Stimulated activated CD4-positive, alpha-beta T cell treated with anti-CD3 and anti-CD28 coated beads, Interleukin-12 subunit alpha, Interleukin-12 subunit beta, amount 100 ng/mL, for 4 hours (primary cell): ENCODE measurements at places on chromosomes 1 and 21.
A peak's percentile ranks its signal among the peaks of the same experiment; 100 is the strongest.

GRCh38 chr1:7529917-7530316 lies 241.2 kb upstream of the VAMP3 start:
- no peak for DNase-seq

GRCh38 chr1:205514211-205515142 lies 10.0 kb downstream of the CDK18 start:
- no peak for DNase-seq

DNA sequence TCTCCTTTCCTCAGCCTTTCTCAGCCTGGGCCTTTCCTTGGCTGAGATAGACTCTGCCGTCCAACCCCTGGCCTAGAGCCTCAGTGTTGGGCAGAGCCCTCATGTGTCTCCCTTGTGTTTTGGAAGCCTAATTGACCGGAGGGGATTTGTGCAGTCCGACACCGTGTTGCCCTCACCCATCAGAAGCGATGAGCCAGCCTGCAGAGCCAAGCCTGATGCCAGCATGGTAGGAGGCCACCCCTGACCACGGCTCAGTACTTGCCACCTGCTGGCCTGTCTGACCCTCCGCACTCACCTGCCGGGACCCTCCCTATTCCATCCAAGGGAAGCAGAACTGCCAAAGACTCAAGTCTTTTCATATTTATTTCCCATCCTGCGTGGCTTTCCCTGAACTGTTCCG lies 9.3 kb upstream of the SFN start:
- DNase-seq = no peak

GRCh38 chr1:110216844-110217444 lies 6.8 kb downstream of the KCNC4 start:
- DNase-seq = no peak

DNA sequence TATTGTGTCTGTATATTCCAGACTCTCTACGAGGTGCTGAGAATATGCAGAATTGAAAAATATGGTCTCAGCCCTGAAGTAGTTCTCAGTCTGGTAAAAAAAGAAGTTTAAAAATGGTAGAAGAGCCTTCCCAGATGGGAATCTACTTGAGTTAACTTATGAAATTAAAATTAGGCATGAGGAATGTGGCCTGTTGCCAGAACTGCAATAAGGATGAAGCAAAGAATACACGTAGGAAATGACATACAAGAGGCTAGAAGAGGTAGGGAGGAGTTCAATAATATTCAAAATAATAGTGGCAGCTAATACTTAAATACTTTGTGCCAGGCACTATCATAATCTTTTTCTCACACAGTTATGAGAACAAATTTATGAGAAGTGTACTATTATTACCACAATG lies 6.3 kb downstream of the ASPM start:
- DNase-seq = no peak

- no peak for DNase-seq
Measured at GRCh38 chr1:26278303-26278702, 1.6 kb upstream of the SH3BGRL3 start.

- no peak for DNase-seq
Measured at GRCh38 chr1:5502311-5503194, 489.7 kb downstream of the NPHP4 start.

GRCh38 chr1:2267862-2268261 lies 39.7 kb downstream of the SKI start:
- no peak for DNase-seq

- DNase-seq = peak; percentile 87
Measured at GRCh38 chr1:25796811-25797458, 3.1 kb upstream of the SELENON start.

GRCh38 chr1:19507516-19507915 lies 22.2 kb upstream of the CAPZB start:
- no peak for DNase-seq

GRCh38 chr1:8284127-8284526 lies 33.8 kb upstream of the SLC45A1 start:
- no peak for DNase-seq

DNA sequence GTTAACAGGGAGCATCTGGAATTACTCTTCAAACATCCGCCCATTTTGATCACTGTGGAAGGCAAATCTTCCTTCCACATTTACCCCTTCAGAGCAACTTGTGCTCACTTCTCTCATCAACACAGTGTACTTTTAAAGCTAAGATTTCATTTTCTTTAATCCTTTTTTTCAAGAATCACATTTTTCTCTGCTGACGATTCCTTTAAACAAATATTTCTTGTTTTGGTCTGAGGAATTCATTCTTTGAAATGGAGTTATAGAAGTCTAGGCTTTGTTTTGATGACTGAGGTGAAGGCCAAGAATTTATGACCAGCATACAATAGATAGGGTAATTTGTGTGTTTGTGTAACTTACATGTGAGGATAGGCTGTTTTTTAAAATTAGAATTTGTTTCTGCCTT lies 25.6 kb downstream of the LRRC42 start:
- no peak for DNase-seq

- peak; percentile 26 for DNase-seq
Measured at GRCh38 chr21:17513214-17514123, 626 bp downstream of the CXADR start.

GRCh38 chr1:219323426-219323825 lies 149.7 kb downstream of the LYPLAL1 start:
- no peak for DNase-seq

DNA sequence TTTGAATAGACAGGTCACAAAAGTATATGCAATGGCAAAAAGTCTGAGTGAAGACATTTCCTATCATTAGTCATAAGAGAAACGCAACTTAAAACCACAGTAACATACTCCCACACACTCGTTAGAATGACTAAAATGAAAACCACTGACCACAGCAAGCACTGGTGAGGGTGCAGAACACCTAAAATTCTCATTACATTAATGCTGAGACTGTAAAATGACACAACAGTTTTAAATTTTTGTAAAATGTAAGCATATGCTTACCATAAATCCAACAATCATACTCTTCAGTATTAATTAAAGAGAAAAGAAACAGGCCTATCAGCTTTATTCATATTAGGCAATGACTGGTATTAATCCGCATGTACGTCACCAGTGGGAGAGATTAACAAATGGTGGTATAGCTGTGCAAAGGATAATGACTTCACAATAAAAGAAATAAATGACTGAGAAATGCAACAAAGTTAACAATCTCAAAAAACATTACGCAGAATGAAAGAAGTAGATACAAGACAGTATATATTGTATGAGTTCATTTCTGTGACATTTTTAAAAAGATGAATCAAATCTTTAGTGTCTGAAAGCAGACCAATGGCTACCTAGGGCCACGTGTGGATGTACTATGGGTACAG lies 253.5 kb downstream of the AKT3 start:
- DNase-seq = no peak

GRCh38 chr1:245978915-245979314 lies 528.2 kb downstream of the SMYD3 start:
- DNase-seq = no peak

DNA sequence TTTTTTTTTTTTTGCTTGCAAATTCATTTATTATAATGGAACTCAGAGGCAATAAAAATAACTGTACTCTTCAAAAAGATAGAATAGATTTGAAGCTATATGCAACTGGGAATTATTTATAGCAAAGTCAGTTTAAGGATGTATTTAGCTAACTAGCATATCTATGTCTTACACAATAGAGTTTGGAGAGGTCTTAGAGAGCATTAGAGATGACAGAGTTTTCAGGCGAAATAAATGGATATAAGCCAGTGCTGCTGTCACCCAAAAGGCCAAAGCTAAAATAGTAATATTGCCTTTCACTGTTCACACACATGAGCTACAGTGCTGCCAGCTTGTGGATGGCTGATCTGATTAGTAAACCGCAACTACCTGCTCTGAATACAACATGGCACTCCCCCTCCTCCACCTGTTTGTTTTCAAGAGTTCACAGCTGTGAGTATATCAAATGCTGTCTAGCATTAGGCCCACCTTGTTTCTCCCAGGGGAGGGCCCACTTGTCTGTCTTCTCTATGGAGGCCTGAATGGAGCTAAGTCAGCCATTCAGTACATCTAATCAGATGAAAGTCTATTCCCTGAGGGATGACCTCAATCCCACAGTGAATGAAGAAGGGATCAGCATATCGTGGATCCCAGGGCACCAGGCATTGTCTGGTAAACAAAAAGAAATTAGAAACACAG lies 25.2 kb upstream of the SSX2IP start:
- no peak for DNase-seq

GRCh38 chr1:118907466-118907865 lies 80.7 kb downstream of the TBX15 start:
- DNase-seq = no peak
